ENCODE measurements at places on chromosomes 3 and 15.

DNA sequence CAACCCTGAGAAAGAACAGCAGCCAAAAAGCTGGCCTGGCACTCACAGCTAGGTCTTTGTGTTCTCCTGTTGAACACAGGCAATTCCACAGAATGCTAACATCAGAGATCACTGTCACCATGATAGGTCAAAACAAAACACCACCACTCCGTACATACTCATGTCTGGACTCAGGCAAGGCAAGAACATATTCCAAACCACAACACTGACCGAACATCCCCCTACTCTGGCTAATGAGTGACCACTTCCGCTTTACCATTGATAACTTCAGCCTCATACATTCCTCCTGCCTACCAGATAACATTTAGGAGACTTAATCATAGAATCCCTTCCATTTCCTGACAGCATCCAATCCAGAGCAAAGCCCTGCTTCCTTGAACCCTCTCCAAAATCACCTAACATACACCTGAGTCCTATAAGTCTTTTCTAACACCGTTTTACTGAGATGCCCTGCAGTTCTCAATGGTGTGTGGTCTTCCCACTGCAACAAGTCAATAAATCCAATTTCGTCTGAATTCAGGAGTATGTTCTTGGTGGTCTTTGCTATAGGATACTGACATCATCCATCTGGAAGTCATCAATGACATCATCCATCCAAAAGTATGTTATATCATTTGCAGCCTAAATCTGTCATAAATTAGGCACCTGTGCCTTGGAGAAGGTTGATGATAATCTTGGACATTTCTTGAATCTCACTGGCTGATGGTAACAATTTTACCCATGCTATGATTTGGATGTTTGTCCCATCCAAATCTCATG lies 23.7 kb downstream of the RIOX2 start:
- DNase-seq = no peak

DNA sequence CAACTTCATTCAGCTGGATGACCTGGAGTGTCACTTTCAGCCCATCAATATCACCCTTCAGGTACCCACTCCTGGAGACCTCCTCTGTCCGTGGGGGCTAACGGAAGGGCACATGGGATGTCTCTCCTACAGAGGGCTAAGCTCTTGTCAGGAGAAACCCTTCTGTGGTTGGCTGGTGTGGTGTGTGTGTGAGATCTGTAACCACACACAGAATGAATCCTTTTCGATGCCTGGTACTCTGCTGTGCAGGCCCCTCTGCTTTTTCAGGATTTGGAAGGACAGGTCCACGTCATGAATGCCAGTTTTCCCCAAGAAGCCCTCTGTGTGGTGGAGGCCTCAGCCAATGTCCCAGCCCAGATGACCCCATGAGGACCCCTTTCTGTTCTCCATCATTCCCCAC lies 117.7 kb upstream of the CTDSPL start:
- no peak for DNase-seq

- no peak for DNase-seq
Observed at GRCh38 chr3:98095882-98096281, 8.9 kb downstream of the OR5AC2 start.

GRCh38 chr3:168888781-168889180 lies 774.7 kb downstream of the MECOM start:
- no peak for DNase-seq

DNA sequence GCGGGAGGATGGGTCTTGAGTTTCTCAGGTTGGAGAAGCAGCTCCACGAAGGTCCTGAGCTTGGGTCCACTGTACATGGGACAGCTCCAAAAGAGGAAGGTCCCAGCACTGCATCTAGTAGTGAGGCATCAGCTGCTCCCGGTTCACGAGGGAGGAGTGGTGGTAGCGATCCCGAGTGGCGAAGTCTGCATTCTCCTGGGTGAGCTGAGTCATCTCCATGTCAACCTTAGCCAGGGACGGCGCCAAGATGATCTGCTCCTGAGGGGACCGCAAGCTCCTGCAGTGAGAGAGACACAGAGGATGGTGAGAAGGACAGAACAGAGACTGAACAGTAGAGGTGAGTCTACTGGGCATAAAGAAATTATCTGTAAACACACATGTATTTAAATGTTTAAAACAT lies 28.0 kb upstream of the HEG1 start:
- no peak for DNase-seq

- DNase-seq = no peak
Observed at GRCh38 chr3:55180936-55181535, 253.2 kb upstream of the LRTM1 start.

DNA sequence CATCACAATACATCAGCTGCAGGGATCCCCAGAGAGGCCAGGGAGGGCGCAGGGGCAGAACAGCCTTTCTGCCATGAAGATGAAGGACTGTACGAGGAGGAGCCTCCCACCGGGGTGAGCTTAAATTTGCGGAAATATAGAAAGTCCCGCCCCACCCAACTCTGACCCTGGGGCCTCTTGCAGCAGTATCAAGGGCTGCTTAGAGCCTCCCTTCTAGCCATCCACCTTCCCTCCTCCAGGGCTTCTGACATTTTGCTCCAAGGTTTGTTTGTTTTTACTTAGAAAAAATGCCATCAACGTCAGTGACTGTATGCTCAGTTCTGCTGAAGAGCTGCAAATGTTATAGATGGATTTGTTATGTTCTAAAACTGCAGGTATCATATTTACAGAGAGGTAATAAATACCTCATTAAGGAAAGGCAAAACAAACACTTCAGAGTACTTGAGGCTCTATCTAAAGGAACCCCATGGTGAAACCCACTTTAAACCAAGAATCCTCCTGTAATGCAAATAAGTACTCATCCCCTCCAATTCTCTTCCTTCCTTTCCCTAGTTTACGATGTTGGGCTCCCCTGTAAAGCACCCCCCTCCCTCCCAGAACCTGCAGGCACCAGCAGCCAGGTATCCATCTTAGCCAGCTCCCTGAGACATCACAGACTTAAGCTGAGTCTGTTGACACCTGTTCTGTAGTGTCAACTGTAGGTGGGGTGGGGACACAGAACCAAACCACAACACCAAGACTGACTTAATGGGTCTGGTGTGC lies 30.5 kb downstream of the RFTN1 start:
- DNase-seq = no peak

GRCh38 chr15:88646088-88646405 lies 7.2 kb downstream of the ISG20 start:
- no peak for DNase-seq

DNA sequence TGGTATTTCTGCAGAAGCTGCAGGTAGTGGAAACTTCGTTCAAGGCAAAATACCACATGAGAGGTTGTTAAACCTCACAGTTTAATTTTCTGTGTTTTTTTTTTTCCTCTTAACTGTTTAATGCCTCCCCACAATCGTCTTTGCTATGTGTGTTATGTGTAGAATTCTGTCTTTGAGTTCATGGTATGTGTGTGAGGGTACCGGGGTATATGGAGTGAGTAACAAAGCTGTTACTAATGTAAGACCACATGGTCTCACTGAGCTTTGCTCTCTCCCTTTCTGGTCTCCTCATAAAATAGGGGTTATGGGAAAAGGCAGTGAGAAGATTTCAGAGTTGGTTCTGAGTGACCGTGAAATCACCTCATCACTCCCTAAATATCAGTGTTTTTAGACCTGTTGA lies 143.6 kb downstream of the USP13 start:
- DNase-seq = no peak

GRCh38 chr3:142273501-142273900 lies 48.1 kb upstream of the GK5 start:
- no peak for DNase-seq

DNA sequence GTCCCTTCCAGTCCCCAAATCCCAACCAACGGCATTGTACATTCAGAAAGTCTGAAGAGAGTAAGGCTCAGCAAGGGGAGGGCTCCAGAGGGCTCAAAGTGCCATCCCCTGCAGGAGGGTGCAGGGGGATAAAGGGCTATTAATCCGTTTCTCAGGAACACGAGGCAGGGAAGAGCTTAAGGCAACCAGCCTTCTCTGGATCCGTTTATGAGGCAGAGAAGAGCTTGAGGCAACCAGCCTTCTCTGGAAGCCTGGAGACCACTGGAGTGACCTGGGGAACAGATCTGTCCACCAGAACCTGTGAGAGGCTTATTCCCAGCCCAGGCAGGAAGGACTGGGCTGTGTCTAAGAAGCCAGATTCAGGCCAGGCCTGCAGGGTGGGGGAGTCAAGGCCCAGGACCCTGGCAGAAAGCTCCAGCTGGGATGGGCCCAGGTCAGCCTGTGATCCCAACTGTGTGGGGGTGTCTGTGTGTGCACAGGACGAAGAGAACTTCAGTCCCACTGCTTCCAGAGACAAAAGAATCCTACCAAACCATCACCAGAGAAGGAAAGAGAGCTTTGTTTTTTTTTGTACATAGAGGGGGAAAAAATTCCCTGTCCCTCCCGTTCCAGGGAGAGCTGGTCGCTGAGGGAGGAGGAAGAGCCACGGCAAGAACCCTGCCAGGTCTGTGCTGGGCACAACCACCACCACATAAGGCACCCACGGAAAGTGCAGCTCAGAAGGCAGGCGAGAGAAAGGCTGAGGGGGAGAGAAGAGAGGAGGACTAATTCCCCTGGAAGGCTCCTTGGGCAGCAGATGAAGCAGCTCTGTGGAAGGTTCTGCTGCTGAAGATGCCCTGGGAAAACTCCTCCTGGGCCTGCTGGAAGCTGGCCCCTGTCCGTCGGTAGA lies 1.6 kb upstream of the ULK3 start:
- DNase-seq = no peak

- no peak for DNase-seq
Observed at GRCh38 chr3:23325466-23326065, 122.4 kb downstream of the UBE2E2 start.

- DNase-seq = no peak
Observed at GRCh38 chr3:44109771-44110361, 131.8 kb upstream of the TOPAZ1 start.

DNA sequence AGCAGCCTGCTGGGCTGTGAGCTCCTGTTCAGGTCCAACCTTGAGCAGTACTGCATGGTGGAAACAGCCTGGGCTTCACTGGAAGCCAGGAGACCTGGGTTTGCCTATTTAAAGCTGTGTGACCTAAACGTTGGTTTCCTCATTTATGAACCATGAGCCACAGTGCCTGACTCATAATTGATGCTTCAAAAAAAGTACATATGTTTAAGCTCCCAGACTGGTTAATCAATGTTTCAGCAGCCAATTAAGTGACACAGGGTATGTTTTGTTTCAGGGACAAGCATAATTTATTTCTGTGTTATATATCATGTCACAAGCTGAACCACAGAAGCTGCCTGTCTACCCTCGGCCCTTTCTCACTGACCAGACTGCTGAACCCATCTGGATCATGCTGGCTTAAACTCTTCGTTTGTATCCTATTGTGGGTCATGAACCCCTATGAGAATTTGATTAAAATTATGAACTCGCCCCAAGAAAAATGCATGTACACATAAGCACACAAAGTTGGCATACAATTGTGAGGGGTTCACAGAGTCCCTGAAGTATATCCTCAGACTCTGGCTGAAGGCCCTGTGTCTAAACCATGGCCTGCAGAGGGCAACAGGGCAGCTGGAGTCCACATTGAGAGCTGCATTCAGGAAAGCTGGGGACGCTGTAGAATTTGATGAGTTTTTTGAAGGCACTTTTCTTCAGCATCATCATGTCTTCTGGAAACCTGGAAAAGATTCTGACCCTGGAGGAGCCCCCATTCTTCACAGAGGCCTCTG lies 23.7 kb downstream of the HDC start:
- no peak for DNase-seq

- no peak for DNase-seq
Observed at GRCh38 chr15:63940966-63941620, 105.2 kb downstream of the DAPK2 start.

DNA sequence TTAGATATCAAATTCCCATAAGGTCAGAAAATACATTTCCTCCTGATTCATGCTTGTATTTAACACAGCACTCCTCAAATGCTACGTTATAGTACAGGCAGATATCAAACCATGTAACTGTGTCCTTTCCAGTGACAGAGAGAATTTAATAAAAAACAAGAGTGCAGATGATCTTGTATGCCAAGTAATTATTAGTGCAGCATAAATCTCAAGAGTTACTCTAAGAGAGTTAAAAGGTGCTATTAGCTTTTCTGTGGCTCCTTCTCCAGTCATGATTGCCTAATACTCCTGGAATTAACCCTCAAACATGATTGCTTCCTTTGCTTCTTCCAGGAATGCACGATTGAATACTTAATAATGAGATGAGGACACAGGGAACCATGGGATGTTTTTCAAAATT lies 413.0 kb upstream of the DPH6 start:
- no peak for DNase-seq

DNA sequence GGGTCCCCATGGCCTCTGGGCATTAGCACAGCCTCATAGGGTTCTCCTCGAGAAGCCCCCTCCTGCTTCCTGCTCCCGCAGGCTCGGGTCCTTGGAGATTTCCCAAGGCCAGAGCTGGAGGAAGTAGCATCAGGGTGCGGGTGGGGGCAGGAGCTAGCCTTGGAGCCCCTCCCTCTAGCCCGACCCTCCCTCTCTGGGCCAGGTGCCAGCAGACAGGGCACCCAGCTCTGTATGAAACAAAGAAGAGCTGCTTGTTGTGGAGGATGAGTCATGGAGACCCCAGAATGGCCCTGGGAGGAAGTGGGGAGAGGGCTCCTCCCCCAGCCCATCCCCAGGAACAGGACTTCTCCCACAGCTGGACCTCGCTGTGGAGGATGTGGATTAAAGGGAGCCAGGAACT lies 29.2 kb downstream of the EPHB3 start:
- no peak for DNase-seq

- no peak for DNase-seq
Observed at GRCh38 chr3:121747976-121748375, 1.6 kb downstream of the GOLGB1 start.

DNA sequence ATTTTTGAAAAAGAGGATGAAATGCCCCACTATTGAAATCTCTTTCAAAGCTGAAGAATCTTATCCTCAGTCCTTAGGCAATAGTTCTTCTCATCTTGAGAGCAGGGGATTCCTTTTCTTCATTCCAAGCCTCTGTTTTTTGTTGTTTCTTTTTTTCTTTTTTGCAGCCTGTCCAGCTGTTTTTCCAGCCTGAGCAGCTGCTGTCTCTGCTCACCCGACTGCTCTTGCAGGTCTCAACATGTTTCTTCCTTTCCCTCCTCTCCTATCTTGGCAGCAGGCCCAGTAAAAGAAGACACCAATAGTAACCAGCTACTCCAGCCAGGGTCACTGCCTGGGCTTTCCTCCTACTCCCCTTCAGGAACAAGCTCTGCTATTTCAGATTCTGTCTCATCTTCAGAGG lies 23.8 kb downstream of the MEX3B start:
- no peak for DNase-seq

GRCh38 chr3:64848127-64848800 lies 160.5 kb upstream of the ADAMTS9 start:
- no peak for DNase-seq

All from stimulated activated CD4-positive, alpha-beta T cell treated with anti-CD3 and anti-CD28 coated beads, Interleukin-1b, Interleukin-23, amount 100 ng/mL, for 24 hours (primary cell).